ENCODE measurements at places on chromosomes 12 and 14. TPM values are rescaled to one million over a fixed set of nuclear protein-coding genes. Genes with fewer than 3 reads are reported as not detected.

GPR68 gene
- 5.4 TPM for total RNA-seq

BATF gene
- total RNA-seq: not detected

NTF3 gene
- total RNA-seq: not detected

NEK9 gene
- 11.4 TPM for total RNA-seq

BDKRB2 gene
- total RNA-seq: 20.1 TPM

TEX52 gene
- not detected for total RNA-seq

GPR135 gene
- 0.23 TPM for total RNA-seq

IL25 gene
- not detected for total RNA-seq

RIMBP2 gene
- total RNA-seq: 0.19 TPM

PLCZ1 gene
- not detected for total RNA-seq

TSHR gene
- not detected for total RNA-seq

KLRG1 gene
- total RNA-seq: 1.4 TPM
